ENCODE measurements at places on chromosomes 2 and 18.

DNA sequence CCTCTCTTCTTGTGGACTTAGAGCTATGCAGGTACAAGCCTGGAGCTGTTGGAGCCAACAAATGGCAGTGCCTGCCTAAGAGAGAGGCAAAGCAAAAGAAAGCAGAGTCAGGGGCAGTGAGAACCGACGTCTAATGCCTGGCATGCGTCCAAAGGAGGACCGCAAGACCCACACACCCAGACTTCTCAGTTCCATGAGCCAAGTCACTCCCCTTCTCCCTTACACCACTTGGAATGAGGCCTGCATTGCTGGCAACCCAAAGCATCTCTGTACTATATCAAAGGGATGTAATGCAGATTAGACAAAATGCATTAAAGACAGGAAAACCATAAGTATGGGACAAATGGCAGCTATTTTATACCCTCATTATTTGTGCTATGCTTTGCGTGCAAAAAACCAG lies 49.9 kb upstream of the RNU4ATAC start:
- peak; percentile 92 for DNase-seq

- no peak for DNase-seq
These were observed 1192.1 kb downstream of the DPP10 start for GRCh38 chr2:115634578-115634977.

- DNase-seq = no peak
These were observed 121.5 kb upstream of the SIX2 start for GRCh38 chr2:45130736-45131135.

- DNase-seq = no peak
These were observed 12.1 kb downstream of the GALNT14 start for GRCh38 chr2:31125918-31126695.

DNA sequence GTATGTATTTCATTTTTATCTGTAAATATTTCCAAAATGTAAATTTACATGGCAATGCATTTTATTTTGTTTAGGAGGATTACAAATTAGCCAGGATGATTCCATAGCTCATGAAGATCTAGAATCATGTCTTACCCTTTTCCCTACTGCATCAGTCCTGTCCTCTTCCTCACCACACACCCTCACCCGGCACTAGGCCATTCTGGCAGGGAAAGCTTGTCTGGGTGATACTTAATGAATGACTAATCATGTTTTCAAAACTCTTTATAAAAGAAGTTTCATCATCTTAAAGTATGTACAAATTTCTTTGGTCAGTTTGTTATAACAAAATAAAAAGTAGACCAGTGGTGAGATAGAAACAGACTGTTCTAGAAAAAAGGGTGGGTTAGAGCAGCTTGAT lies 283.3 kb upstream of the VWC2L start:
- DNase-seq = peak; percentile 53

DNA sequence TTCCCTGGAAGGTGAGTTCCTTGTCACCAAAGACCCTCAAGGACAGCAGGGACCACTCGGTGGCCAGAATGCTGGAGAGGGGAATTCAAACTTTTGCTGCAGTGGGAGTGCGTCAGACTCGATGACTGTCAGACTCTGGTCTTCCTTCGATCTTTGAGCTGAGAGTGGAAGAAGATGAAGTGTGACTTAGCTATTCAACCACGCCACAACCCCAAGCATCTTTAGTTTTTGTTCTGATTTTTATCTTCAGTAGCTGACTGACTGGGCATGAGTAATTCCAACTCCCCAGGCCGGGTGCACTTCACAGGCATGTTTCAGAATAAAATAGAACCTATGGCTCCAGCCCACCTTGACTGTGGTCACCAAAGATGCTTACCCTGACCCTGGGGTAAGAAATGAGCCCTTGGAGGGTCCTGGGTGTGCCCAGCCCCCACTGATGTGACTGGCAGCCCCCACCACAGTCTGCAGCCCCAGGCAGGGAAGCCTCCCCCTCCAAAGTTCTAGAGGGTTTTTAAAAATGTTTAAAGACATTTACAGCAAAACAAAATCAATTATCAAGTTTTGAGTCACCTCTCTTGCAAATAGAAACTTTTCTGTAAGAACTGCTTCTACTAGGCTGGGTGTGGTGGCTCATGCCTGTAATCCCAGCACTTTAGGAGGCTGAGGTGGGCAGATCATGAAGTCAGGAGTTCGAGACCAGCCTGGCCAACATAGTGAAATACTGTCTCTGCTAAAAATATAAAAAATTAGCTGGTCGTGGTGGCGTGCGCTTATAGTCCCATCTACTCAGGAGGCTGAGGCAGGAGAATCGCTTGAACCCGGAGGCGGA lies 24.9 kb upstream of the YWHAQ start:
- peak; percentile 69 for DNase-seq

DNA sequence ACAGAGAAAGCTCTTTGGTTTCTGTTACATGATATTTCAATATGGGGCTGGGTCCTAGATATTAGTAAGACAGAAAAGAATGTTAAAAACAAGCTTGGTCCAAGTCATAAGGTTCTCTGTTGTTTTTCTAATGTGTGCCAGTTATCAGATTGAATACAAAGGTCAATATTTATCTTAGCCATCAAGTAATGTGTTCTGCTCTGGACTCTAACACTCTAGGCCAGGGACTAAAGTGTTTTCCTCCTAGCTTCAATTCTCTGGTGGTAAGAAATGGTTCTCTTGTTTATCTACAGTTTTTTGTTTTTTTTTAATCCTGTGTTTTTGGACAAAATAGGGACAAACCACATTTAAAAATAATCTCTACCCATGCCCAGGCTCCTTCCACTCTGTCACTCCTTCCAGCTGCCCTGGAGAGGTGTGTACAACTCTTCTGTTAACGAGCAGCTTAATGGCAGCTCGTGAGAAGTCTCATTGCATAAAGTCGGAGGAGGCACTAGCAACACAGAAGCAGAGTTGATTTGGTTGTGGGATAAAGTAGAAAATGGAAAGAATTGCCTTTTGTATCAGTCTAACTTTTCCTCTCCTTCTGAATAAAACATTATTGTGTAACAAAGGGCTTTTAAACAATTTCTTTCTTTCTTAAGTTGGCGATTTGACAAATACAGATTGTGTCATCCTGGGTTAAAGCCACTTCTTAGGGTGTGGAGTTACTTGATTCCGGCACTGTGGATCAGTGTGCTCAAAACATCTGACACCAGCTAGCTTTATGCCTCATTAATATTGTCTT lies 8.0 kb upstream of the SESTD1 start:
- DNase-seq = peak; percentile 86

GRCh38 chr18:79988071-79988450 lies 302 bp downstream of the TXNL4A start:
- DNase-seq = peak; percentile 43

DNA sequence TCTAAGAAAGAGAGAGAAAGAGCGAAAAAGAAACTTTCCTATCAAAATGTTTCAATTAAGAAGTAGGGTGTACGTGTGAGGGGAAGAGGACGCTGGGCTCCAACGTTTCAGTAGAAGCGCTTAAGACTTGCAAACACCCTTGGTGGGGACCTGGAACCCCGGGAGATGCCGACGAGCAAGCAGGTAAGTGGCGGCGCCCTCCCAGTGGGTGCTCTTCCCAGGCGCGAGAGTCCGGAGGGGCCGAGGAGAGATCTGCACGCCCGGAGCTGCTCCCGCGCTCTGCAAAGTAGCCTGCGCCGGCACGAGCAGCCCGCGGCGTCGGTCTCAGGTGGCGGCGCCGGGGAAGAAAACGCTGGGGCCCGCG lies 678 bp upstream of the OTX1 start:
- peak; percentile 31 for DNase-seq

- no peak for DNase-seq
These were observed 117.0 kb downstream of the NFATC1 start for GRCh38 chr18:79512461-79513380.

- DNase-seq = no peak
These were observed 217.2 kb upstream of the NXPH2 start for GRCh38 chr2:138997346-138997745.

- DNase-seq = peak; percentile 8
These were observed 5.5 kb downstream of the RPE start for GRCh38 chr2:210007895-210008294.

- no peak for DNase-seq
These were observed 947.3 kb upstream of the CRIM1 start for GRCh38 chr2:35408320-35408719.

- no peak for DNase-seq
These were observed 959.4 kb upstream of the GYPC start for GRCh38 chr2:125696560-125696959.

GRCh38 chr2:53942280-53942679 lies 28.5 kb downstream of the PSME4 start:
- DNase-seq = no peak

DNA sequence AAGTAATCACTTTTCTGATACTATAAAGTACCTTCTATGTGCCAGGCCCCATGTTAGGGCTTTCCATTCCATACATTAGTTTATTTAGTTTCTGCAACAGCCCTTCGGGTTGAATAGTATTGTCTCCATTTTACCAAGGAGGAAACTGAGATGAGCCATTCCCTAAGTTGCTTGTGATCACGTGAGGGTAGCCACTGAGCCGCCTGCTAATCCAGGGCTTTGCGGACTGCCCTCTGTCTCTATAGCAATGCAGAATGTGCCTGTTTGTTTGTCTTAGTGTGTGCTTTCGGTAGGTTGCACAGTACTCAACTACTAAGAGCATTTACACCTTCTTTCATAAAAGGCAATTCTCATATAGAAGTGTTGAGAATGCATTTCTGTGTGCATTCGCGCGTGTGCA lies 5.0 kb downstream of the EMILIN2 start:
- DNase-seq = no peak

DNA sequence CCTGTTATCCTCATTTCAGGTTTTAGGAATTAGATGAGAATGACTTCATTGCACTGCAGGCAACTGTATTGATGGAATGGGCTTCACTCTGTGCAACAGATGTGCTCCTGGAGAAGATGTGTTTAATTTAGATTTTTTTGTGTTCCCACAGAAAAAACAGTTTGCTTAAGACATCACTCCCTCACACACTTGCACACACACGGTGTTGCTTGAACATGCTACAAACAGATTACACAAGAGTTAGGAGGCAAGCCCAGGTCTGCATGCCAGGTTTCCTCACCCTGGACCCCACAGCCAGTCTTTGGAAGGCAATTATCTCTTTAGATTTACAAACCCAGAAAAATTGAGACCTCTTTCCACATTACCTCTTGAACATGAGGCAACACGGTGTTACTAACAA lies 93.7 kb upstream of the KLHL29 start:
- peak; percentile 34 for DNase-seq

- no peak for DNase-seq
These were observed 69.9 kb upstream of the CAVIN2 start for GRCh38 chr2:191916826-191917225.

GRCh38 chr2:113842919-113843736 lies 46.8 kb upstream of the ACTR3 start:
- DNase-seq = peak; percentile 63

- no peak for DNase-seq
These were observed 179.9 kb downstream of the RPIA start for GRCh38 chr2:88871336-88871735.

DNA sequence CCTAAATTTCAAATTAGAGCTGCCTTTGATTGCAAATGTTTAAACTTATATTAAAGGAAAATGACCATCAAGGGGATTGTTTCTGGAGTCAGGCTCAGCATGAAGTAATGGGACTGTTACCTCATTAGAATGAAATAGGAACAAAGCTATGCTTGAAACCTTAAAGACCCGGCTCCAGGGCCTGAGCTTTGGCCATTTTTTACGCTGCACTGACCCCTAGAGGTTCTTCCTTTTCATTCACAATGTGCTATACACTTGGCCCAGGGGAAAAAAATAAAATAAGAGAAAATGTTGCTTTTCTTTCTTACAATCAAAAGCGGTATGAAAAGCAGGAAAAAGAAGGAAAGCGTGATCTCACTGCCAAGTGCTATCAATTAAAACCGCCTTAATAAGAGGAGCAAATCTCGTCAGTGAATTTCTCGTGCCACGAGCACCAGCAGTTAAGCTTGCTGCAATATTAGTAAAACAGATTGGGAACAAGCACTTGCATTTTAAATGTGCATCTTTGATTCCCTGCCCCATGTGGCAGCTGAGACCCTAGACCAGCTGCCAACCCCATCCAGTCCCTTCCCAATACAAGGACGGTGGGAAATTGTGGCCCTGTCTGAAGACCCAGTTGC lies 96.6 kb downstream of the MBD2 start:
- peak; percentile 70 for DNase-seq

GRCh38 chr2:56714400-56714799 lies 530.6 kb downstream of the CCDC85A start:
- no peak for DNase-seq

DNA sequence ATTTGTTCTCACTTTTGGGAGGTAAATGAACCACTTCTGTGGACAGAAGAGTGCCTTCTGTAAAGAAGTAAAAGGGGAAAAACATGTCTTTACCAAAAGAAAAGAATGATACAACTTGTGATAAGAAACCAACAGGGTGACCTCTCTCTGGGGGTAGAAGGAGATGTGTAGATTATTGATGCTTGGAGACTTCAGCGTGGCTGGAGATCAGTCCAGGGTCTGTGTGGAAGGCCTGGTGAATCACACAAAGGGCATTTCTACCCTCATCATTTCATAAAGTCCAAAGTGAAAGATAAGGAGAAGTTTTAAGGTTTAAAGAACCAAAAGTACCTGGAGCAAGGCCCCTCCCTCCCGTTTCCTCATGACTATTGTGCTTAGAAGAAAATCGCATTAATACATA lies 142.5 kb downstream of the NCK2 start:
- no peak for DNase-seq

DNA sequence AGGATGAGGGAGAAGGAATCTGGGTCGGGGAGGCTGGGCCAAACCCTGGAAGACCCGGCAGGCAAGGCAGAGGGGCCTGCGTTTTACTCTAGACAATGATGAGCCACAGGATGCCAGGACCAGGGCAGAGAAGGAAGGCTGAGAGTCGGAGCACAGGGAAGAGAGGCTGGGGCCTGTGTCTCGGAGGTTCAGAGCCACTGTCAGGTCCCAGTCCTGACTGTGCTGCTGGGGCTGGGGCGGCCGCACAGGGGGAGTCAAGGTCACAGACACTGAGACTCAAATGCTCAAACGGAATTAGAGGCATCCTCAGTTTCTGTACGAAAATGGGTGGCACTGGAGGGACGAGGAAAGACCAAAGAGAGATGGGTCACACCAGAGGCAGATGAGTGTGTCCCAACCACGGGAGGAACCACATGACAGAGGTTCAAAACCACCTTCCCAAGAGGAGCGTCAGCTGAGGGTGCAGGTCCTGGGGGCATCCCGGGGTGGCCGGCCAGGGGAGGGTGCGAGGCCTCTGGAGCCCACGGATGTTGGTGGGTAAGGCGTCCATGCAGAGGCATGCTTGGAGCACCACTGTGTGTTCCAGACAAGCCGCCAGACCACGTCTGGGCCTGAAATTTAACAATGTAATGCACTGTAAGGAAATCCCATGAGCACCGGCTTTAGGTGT lies 14.7 kb downstream of the HDAC4 start:
- no peak for DNase-seq

- no peak for DNase-seq
These were observed 42.4 kb downstream of the GYPC start for GRCh38 chr2:126698376-126698775.

GRCh38 chr2:73859721-73860586 lies 31.2 kb downstream of the STAMBP start:
- DNase-seq = peak; percentile 87

GRCh38 chr2:168526641-168527040 lies 70.6 kb downstream of the CERS6 start:
- DNase-seq = peak; percentile 59

GRCh38 chr2:636641-637405 lies 40.4 kb downstream of the TMEM18 start:
- peak; percentile 75 for DNase-seq

- DNase-seq = no peak
These were observed 386.2 kb downstream of the PTPRM start for GRCh38 chr18:7953095-7953958.
